Naive thymus-derived CD4-positive, alpha-beta T cell (primary cell): ENCODE measurements at places on chromosomes 4 and X. TPM values are rescaled to one million over a fixed set of nuclear protein-coding genes. Genes with fewer than 3 reads are reported as not detected.

The NMU gene
- not detected for polyA plus RNA-seq

The STBD1 gene
- polyA plus RNA-seq = 0.27 TPM

The TSR2 gene
- 78.8 TPM for polyA plus RNA-seq

The IL2 gene
- polyA plus RNA-seq = not detected

GRCh38 chrX:48022738-48023137 is 15.9 kb downstream of the SPACA5 start:
- H3K4me1 ChIP-seq = no peaks in the 10 kb centered on the region
- no peak overlapping the region for H3K27ac ChIP-seq
- H3K4me3 ChIP-seq = no peak overlapping the region
- no peaks in the 10 kb centered on the region for H3K36me3 ChIP-seq
- H3K27me3 ChIP-seq = no peaks in the 10 kb centered on the region

GRCh38 chr4:147863808-147864472 is 132.1 kb downstream of the ARHGAP10 start:
- no peak overlapping the region for H3K4me3 ChIP-seq
- H3K36me3 ChIP-seq = no peaks in the 10 kb centered on the region
- H3K27ac ChIP-seq = no peak overlapping the region
- no peak for DNase-seq
- no peaks in the 10 kb centered on the region for H3K4me1 ChIP-seq

DNA sequence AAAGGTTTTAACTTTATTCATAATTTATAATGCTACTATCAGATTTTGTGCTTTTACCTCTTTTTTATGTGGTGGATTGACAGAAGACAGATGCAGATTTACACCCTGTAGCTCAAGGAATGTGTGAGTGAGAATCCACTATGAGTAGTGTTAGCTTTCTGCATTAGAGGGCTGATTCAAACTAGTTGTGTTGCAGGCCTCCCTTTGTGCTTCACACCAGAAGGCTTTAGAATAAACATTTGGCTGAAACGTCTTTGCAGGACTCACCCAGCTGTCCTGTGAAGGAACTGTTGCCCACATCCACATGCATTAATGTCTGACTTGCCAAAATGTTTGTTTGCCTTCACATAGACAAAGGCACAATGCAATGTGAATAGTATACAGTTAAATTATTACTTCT is 127.0 kb downstream of the PCDH7 start:
- no peaks in the 10 kb centered on the region for H3K36me3 ChIP-seq
- H3K4me3 ChIP-seq = no peak overlapping the region
- no peak overlapping the region for H3K27ac ChIP-seq
- no peaks in the 10 kb centered on the region for H3K4me1 ChIP-seq
- no peak for DNase-seq

DNA sequence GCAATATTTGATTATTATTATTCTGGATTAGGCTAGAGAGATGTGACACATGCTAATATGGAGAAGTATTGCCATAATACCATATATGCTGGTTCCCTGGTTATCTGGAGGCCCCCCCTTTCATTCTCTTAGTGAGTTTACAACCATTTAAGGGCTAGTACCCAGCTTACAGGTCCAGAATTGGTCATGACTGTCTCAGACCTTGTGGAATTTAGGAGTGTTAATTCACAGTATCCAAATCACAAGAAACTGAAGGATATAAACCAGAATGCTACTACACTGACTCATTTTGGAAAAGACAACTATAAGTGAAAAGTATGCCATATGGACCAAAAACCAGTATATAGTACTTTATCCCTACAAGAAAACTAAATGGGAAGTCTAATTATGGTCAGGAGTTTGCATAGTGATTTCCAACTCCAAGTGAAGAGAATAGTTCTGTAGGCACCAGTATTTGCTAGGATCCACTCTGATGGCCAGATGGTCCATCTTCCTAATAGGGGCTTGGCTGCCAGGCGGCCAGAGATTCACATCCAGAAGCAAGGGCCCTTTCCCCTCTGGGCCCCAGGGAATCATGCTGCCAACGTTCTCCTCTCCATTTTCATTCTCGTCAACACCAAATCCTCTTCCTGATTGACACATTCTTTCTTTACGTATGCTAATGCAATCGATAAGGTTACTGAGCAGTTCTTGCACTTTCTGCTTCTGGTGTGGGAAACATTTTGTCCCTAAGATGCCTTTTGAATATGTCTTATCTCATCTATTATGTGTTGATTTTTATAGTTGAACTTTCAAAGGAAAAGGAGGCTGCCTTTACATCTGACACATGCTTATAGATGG is 123.6 kb downstream of the SHROOM3 start:
- no peaks in the 10 kb centered on the region for H3K27me3 ChIP-seq
- H3K27ac ChIP-seq = no peak overlapping the region
- H3K36me3 ChIP-seq = no peaks in the 10 kb centered on the region
- no peaks in the 10 kb centered on the region for H3K4me1 ChIP-seq
- DNase-seq = no peak
- H3K4me3 ChIP-seq = no peak overlapping the region

GRCh38 chrX:15437724-15438123 is 53.5 kb upstream of the VEGFD start:
- H3K27me3 ChIP-seq = no peaks in the 10 kb centered on the region
- no peaks in the 10 kb centered on the region for H3K4me1 ChIP-seq
- no peaks in the 10 kb centered on the region for H3K36me3 ChIP-seq
- no peak for DNase-seq
- H3K27ac ChIP-seq = no peak overlapping the region
- no peak overlapping the region for H3K4me3 ChIP-seq

- no peak for DNase-seq
- H3K36me3 ChIP-seq = no peaks in the 10 kb centered on the region
- no peak overlapping the region for H3K27ac ChIP-seq
- no peaks in the 10 kb centered on the region for H3K27me3 ChIP-seq
These were observed 1.9 kb downstream of the RAB9A start for GRCh38 chrX:13690836-13691235.

- no peaks in the 10 kb centered on the region for H3K27me3 ChIP-seq
- peak; percentile 46 for DNase-seq
- H3K4me3 ChIP-seq = no peak overlapping the region
- no peaks in the 10 kb centered on the region for H3K4me1 ChIP-seq
- no peak overlapping the region for H3K27ac ChIP-seq
These were observed 8.7 kb upstream of the SLC25A4 start for GRCh38 chr4:185134307-185134869.

- H3K4me1 ChIP-seq = no peaks in the 10 kb centered on the region
- no peak overlapping the region for H3K27ac ChIP-seq
- H3K27me3 ChIP-seq = no peaks in the 10 kb centered on the region
- no peak for DNase-seq
These were observed 12.1 kb upstream of the TAPT1 start for GRCh38 chr4:16238327-16238726.

The SHOX gene
- polyA plus RNA-seq = not detected

DNA sequence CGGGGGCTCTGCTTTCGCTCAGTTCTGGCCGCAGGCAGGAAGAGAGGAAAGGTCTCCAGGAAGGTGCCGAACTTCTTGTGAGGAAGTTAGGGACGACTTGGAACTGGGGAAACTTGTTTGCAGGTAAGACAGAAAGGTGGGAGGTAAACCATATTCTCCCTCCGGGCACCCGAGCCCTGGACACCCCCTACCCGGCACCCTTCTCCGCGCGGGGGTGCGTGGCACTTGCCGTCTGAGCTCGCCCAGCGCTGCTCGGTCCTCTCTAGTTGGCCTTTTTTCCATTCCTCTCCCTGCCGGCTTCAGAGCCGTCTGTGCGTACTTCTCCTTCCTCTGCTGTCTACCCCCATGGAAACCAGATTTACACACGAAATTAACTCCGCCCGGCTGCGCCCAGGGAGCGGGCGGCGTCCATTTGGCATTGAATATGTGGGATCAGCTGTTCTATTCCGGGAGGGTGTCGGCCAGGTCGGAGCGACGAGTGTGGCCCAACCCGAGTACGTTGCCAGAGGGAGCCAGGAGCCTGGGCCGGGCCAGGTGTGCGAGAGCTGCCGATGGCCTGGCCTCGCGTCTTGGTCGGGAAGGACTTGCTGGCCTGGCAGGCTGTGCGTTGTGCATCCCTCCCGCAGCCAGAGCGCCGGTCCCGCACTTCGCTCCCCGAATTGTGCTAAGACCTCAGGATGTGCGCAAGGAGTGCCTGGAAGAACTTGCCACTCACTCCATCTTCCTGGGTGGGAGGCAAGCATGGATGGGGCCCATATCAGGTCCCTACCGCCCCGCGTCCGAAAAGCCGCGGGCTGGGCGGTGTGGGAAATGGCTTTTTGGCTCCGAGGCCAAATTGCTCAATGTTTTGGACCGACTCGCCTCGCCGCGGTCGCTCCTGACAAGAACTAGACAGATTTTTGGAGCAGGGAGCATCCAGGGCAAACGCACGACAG is 1.7 kb downstream of the PDGFRA start:
- H3K4me1 ChIP-seq = peaks cover 28% of the 10 kb centered on the region
- H3K4me3 ChIP-seq = no peak overlapping the region

DNA sequence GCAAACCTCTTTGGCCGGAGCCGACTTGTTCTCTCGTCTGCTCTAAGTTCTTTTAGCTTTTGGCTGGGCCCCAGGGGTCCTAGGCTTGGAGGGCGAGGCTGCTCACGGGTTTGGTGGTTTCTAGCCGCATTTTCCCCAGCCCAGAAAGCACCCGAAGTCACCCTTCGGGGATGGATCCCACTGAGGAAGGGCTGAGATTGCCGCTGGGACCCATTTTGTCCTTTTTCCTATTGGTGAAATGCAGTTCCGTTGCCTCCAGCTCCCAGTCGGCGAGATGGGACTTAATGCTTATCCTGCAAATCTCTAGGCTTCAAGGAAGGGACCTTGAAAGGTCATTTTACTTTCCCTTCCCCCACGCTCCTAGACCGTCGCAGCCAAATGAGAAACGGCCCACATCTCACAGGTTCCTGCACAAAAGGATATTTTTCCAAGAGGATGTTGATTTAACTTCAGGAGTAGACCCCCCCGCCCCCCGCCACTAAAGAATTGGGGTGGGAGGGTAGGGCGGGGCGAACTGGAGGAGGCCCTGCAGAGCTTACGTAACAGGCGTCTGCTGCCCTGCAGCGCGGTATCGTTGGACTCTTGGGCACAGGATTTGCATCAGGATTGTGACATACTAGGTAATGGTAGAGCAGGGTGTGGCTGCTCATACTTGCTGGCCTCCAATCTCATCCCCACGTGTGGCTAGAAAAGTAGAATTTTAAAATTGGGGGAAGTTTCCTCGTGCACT is 564 bp downstream of the PGK1 start:
- H3K4me3 ChIP-seq = peak overlapping the region; percentile 98
- no peaks in the 10 kb centered on the region for H3K36me3 ChIP-seq
- H3K27me3 ChIP-seq = no peaks in the 10 kb centered on the region
- H3K4me1 ChIP-seq = peaks cover 21% of the 10 kb centered on the region
- peak; percentile 33 for DNase-seq
- peak overlapping the region; percentile 97 for H3K27ac ChIP-seq

DNA sequence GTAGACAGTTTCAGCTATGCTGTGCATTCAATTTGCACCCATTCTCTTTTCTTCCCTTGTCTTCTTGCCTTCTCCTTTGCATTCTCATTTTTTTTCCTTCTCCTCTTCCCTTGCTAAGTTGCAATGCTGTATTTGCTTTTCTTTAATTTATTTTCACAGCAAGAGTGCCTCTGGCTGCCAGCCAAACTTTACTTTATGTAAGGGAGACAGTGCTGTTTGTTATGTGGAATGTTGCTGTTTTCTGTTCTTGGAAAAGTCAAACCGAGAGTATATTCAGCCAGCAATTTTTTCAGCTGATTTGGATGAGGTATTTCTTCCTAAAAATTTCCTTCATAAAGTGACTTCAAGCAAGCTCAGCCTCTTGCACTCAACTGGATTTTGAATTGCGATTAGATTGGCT is 1293.4 kb downstream of the ARAP2 start:
- no peaks in the 10 kb centered on the region for H3K36me3 ChIP-seq
- H3K4me1 ChIP-seq = no peaks in the 10 kb centered on the region
- DNase-seq = no peak
- no peaks in the 10 kb centered on the region for H3K27me3 ChIP-seq
- H3K27ac ChIP-seq = no peak overlapping the region

The S100P gene
- not detected for polyA plus RNA-seq
